Stimulated activated CD8-positive, alpha-beta memory T cell treated with anti-CD3 and anti-CD28 coated beads, Interleukin-7, amount 100 ng/mL, for 1 hour (primary cell): ENCODE measurements at places on chromosomes 4 and X.

DNA sequence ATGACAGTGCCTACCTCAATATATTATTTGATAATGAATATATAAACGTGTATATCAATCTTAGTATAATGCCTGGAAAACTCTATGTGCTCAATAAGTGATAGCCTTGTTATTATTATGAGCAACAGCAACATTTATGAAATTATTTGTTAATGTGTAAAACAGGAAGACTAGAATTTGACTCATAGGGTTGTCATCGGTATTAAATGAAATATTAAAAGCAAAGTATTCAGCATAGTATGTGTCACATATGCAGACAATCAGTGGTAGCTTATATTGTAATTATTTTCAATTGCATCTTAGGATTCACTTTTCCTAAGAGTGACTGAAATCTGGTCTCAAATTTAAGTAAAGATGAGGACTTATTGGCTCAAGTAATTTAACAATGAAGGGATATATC, 24.6 kb downstream of the SPANXD start:
- no peak for DNase-seq

DNA sequence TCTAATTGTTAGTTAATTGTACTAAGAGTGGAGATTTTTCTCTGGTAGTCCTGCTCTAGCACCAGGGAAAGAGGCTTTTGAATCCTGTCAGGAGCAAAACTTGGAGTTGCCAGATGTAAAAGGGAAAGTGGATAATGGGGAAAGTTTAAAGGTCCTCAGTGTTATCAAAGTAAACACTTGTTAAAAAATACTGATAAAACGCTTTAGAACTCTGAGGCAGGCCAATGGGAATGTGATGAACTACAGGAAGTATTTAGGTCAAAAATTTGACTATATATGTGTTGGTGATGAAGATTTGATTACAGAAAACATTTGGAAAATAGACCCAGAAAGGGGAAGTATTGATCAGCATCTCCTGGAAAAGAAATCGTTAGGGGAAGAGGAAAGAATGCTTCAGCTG, 32.8 kb downstream of the SERPINA7 start:
- no peak for DNase-seq

DNA sequence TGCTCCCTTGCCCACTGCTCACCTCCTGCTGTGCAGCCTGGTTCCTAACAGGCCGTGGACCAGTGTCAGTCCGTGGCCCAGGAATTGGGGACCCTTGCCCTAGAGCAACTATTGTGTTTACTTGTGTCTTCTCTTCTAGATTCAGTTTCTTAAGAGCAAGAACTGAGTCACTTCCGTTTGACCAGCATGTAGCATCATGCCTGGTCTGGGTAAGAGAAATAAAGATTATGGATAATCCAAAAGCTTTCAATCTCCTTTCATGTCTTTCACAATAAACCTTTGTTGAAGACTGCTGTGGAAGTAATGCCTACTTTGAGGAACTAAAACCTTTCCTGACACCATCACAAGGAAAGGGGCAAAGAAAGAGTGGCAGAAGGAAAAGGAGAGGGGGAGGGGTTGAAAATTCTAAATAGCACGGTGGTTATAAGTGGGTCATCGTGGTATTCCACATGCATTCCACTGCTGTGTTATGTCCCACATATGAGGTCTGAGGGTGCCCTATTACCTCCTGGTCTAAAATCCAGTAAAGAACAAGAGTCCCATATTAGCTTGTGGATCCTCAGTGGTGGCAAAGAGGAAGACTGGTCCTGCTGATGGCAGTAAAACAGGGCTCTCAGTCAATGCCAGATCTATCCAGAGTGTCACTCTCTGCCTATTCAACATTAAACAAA, 133.4 kb downstream of the RASL11B start:
- DNase-seq: no peak

- DNase-seq: no peak
Measured at GRCh38 chr4:168736860-168737805, 240.3 kb downstream of the PALLD start.

DNA sequence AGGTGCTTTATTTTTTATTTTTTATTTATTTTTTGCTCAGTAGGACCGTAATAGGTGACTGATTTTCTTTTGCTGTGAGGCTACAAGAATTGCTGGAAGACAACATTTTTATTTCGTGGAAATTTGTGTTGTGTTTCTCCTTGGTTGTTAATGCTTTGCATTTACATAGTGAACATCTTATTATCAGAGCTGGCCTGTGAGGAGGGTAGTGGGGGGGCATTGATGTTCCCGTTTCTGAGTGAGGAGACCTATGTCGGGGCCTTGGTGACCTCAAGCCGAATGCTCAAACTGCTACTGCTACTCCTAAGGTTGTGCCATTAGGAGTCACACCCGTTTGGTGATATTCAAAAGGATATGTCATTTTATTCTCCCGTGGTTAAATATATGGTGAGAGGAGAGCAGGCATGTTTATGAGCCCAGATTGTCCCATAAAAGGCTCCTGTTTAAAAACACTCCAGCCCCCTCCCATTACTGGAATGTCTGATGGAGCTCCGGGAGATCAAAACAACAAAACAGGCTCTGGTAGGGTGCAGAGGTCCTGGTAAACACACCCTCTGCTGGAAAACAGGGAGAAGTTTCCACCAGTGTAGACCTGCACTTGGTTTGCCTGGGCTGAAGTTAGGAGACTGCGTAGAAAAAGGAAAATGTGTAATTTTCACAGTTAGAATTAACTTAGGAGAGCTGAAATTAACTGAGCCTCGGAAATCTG, 5.6 kb downstream of the PDGFRA start:
- DNase-seq: no peak

DNA sequence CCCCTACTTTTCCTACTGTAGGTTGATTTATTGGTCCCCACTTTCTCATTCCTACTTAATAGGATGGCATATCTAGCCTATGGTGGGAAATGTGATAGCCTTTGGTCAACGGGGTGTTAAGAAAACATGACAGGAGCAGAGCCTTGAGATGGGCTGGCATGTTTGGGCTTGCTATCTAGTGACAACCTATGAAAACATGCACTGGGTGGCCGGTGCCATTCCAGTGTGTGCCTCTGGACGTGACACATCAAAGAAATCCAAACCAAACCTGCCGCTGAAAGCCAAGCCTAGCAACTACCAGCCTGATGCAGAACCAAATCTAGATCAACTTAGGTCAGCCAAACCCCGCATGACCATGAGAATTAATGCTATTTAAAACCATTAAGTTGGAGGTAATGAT, 317.6 kb downstream of the DMD start:
- DNase-seq: no peak

DNA sequence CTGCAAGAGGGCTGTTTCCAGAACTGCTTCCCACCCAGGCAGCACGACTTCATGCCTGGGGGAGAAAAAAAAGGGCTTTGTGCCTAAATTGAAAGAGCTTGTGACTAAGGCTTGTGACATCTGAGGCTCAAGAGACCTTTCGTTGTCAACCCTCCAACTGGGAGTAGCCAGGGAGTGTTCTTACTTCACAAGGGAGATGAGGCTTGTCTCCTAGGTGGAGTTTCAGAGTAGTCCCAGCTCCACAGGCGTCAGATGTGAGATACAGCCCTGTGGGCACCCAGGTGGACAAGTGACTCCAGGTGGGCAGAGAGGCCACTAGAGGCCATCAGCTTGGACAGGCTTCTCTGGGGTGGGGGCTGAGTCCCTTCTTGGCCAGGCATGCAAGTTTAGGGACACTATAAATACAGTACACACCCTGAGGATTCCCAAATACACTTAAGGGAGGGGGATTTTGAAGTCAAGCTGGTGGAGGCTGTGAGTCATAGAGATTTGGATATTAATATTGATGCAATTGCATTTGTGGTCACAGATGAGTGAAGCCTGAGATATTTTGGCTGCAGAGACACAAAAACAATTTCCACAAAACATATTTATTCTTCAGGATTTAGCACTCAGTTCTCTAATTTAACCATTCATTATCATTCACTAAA, 40.1 kb upstream of the SETD7 start:
- DNase-seq: no peak

DNA sequence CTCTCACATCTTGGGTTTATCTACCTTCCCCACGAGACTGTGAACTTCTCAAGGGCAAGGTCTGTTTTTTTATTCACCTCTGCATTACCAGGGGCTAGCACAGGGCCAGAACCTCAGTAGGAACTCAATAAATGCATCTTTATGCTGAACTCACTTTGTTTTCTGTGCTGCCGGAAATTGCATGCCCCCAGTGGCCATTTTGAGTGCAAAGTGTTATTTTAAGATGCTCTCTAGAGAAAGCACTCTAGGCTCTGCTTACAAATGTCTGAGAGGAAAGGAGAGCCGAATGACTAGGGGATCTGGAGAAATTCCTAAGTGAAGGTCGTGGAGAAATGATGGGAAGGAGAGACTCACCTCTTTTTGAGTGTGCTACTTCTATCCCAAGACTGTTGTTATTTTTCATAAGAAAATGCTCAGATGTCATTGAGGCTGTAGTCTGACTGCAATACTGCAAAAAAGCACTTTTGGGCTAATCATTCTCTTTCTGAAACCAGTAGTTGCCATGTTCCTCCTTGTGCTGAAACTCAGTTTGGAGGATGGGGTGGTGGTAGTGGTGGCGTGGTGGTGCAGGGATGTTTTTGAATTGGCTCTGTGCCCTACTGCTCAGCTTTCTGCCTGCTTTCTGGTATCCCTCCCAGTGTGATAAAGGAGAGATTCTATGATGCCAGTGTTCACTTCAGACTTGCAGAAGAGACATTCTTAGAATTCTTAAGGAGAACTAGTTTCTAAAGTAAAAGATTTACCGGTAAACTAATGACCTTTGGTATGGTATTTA, 41.3 kb downstream of the DOCK11 start:
- no peak for DNase-seq

- DNase-seq: no peak
Measured at GRCh38 chr4:130545596-130545995, 1449.6 kb downstream of the C4orf33 start.

- DNase-seq: no peak
Measured at GRCh38 chr4:39096847-39097246, 34.8 kb downstream of the KLHL5 start.

- no peak for DNase-seq
Measured at GRCh38 chrX:46179748-46180147, 365.5 kb downstream of the ZNF674 start.

- no peak for DNase-seq
Measured at GRCh38 chr4:175325230-175325629, 407.1 kb downstream of the ADAM29 start.

DNA sequence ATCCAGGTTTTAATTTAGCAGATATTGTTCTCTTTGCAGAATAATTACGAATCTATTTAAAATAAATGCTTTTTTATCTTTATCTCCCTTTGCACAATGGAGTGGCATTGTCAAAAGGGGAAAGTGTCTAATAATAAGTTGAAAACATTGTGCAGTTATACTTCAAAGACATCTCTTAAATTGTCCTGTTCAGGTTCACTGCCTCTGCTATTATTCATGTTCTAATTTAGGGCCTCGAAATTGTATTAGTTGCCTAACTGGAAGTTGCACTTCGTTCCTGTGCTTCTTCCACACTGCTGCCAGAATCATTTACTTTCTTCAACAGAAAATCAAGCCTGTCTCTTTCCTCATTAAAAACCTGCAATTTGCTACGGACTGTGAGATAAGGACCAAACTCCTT, 150.5 kb upstream of the SPRY1 start:
- no peak for DNase-seq

GRCh38 chr4:113006632-113007031, 42.8 kb upstream of the ANK2 start:
- DNase-seq: no peak

DNA sequence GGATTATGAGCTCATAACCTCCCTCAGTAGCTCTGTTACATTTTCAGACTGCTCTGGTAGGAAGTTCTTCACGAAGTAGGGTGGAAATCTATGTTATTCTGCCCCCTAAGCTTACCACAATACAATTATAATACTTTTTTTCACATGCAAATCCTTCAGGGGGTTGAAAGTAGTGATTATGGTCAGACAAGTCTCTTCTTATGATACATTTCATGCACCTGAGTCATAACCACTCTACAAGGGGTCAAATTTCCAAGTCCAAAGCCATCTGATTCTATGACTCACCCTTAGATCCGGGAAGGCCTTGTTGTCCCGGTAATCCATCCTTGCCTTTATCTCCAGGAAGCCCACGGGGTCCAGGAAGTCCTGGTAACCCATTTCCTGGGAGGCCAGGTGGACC, 95.2 kb downstream of the ATG4A start:
- no peak for DNase-seq

DNA sequence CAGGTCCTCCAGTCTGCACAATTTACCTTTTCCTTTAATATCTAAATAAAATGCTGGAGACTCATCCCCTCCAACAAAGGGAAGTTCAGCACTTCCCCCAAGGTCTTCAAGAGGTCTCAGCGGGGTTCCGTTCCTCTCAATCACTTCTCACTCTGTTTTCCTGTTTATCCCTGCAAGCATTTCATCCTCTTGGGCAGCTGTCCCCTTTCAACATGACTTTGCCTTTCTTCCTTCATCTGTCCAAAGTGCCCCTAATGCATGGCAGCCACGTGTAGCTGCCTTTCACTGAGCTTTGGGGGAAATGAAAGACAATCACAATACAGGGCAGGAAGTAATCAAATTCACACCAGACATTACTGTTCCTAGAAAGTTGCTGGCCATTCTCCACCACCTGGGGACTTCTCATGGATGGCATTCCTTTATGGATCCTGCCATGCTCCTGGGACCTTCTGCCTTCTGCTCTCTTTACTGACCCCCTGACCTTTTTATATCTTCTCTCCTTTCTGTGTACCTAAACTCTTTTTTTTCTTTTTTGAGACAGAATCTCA, 79.7 kb upstream of the USP9X start:
- DNase-seq: no peak

DNA sequence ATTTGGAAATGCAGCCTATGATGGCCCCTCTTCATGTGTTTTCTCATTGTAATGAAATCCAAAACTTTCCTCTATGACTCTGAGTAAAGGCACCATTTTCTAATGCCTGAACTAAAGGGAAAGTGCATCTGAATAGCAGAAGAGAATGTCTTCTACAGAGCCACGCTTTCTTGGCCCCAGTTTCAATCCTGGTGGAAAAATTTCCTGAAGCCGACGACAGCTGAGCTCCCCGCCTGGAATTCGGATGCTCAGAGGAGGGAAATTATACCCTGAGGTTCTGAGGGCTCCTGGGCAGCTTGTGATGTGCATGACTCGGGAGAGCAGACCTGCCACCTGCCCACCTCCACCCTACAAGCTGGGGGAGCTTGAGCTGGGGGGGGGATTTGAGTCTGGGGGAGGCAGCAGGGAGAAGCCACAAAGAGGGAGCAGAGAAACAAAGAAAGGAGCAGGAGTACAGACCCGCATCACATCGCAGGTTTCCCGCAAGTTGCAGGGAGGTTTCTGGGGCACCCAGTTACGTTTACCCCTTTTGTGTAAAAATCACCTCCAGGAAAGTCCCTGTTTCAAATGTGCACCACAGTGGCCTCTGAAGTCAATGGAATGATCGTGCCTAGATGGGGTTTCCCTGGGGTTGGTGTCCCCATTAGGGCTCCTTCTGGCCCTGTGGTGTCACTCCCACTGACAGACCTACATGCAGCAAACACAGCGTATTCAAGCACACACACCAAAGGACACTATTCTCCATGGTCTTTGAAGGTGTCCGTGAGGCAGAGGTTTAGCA, 145.6 kb upstream of the RBPJ start:
- DNase-seq: no peak

DNA sequence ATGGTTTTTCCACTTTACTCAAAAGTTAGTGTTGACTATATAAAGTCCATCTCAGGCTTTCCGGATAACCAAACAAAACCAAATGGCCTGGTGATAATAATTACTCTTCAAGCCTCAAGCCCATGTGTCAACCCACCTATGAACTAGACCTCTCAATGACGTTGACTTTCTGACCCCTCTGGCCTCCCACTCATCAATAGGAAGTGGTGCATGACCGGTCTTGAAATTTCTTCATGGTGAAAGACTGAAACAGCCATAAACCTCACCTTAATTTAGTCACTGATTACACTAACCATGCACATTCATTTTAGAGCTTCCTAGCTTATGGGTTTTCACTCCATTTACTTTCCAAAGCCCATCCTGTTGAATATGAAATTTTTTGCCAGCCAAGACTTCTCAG, 276.0 kb downstream of the KLHL13 start:
- DNase-seq: no peak
